Sciatic nerve (tissue), 2 donors: ENCODE measurements at places on chromosomes 1 and 21. TPM values are rescaled to one million over a fixed set of nuclear protein-coding genes. Genes with fewer than 3 reads are reported as not detected.

GRCh38 chr1:206905295-206906164, 8.3 kb downstream of the IL24 start:
- no peak for DNase-seq

DNA sequence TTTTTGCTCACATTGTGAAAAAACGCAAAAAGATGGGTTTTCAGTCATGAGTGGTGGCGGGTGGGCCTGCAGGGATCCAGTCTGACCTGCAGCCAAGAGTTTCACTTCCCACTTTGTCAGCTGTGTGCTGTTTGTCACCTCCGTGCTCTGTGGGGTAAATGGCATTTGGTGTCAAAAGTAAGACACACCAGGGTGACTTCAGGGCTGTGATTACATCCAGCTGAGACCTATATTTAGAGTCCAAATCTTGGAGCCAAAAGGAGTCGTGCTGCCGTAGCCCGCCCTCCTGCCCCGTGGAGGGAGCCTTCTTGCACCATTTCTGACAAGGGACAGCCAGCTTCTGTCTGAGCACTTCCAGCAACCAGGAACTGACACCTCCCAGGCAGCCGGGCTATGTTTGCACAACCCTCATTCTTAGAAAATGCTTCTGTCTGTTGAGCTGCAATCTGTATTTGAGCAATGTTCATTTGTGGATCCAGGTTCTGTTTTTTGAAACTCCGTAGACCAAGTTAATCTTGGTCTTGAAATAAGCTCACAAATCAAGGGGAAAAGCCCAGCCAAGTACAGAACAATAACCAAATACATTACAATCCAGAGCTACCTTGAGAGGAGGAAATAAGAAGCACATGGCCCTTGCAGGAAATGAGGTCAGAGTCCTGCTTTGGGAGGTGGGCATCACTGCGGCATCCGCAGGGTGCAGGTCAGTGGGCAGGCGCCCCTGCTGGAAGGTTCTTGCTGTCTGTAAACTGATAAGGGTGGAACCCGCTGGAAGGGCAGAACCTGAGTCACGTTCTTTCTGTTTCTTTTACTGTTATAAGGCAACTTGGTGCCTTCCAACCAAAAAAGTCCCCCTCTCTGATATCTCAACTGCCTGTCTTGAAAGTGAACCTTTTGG, 14.4 kb downstream of the ABCG1 start:
- peak; percentile 70 for DNase-seq

- DNase-seq = no peak
These were observed 1.7 kb downstream of the IGFN1 start for GRCh38 chr1:201192261-201192788.

GRCh38 chr1:21932127-21932526, 5.0 kb downstream of the HSPG2 start:
- no peak for DNase-seq

DNA sequence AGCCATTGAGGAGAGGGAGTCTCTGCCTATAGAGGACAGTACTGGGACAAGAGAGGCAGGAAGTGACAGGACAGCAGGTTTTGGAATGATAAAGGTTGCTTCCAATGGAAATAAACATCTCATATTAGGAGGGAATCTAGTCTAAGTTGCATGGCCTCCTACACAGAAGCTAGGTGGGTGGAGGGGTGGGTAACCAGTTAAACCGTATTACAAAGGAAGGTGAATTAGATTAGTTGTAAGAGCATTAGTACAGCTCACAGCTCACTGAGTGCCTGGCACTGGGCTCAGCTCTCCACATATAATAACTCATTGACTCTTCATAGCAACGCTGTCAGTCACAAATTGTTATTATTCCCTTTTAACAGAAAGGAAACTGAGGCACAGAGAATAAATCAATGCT, 468.1 kb downstream of the PTPRU start:
- DNase-seq = no peak

- DNase-seq = no peak
These were observed 5.1 kb upstream of the ELAVL4 start for GRCh38 chr1:50103615-50104081.

- no peak for DNase-seq
These were observed 73.5 kb downstream of the PSMG1 start for GRCh38 chr21:39109596-39110210.

- DNase-seq = no peak
These were observed 43.4 kb downstream of the KIF1B start for GRCh38 chr1:10253755-10254154.

BMP8B gene
- 40.2 TPM for total RNA-seq

LDLRAP1 gene
- total RNA-seq = 25.0 TPM

PLPPR5 gene
- not detected for total RNA-seq

ETV3L gene
- total RNA-seq = not detected
